ENCODE measurements at places on chromosomes 3 and 15. TPM values are rescaled to one million over a fixed set of nuclear protein-coding genes. Genes with fewer than 3 reads are reported as not detected.

SLC12A8 gene
- 17.3 TPM for total RNA-seq

GRCh38 chr3:191529992-191530391 lies 69.0 kb downstream of the PYDC2 start:
- no peak overlapping the region for H3K4me3 ChIP-seq
- no peaks in the 10 kb centered on the region for H3K36me3 ChIP-seq
- H3K27me3 ChIP-seq = no peaks in the 10 kb centered on the region

DNA sequence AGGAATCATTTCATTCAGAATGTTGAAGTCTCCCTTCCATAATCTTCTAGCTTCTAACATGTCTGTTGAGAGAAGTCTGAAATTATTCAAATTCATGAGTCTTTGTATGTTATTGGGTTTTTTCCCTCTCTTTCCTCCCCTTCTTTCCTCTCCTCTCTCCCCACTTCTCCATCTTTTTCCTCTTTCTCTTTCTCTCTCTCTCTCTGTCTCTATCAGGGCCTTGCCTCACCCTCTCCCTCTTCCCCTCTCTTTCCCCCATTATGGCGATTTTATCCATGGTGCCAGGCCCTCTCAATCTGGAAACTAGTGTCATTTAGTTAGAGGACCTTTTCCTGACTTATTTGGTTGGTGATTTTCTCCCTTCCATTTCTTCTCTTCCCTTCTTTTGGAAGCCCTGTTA lies 147.3 kb downstream of the SST start:
- no peak overlapping the region for H3K27ac ChIP-seq
- H3K36me3 ChIP-seq = no peaks in the 10 kb centered on the region
- H3K4me3 ChIP-seq = no peak overlapping the region
- no peaks in the 10 kb centered on the region for H3K27me3 ChIP-seq
- peaks cover 2% of the 10 kb centered on the region for H3K4me1 ChIP-seq

DNA sequence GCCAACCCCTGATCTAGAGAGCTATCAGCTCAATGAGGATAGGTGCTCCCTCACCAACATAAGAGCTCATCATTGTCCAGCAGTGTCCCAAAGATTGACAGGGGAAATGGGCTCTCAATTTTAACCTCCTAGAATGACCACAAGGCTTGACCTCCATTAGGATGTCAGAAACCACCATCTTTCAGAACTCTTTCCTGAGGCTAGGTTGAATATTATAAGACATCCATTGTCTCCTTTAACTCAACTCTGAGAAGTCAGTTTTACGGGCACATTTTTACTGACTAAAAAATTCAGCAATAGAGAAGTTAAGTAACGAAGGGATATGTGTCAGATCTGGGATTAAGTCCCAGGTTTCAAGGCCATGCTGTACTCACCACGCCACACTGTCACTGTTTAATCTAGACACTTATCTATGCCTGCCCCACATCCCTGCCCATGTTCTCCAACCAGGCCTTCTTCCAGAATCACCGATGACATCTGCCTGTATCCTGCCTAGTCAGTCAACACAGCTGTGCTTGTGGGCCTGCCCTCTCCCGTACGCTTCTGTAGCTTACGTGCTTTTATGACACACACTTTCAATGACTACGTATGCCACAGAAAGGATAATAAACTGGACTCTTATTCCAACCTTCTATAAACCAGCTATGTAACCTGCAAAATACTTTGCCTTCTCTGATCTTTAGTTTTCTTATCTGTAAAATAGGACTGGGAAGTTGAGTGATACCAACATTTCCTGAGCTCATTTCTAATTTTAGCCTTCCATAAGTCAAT lies 17.1 kb upstream of the MUC13 start:
- no peak for DNase-seq
- H3K36me3 ChIP-seq = no peaks in the 10 kb centered on the region
- H3K4me3 ChIP-seq = no peak overlapping the region
- no peak overlapping the region for H3K27ac ChIP-seq
- H3K27me3 ChIP-seq = no peaks in the 10 kb centered on the region

DNA sequence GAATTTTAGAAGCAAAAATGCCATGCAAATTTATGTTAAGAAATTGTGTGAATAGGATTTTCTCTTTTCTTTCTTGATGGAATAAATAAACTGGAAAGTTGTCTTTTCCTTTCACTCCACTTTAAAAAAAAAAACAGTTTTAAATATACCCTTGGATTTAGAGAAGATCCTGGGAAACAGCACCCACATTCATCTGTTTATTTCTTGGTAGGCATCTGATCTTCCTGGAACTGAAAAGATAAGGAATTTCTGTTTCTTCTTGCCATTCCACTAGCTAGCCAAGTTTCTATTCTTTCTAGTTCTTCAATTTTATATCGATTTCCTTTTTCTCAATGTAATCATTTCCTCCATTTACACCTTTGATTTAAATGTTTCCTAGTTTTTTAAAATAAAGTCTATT lies 420.8 kb downstream of the NAALADL2 start:
- no peaks in the 10 kb centered on the region for H3K4me1 ChIP-seq
- no peak overlapping the region for H3K27ac ChIP-seq
- no peak overlapping the region for H3K4me3 ChIP-seq
- H3K27me3 ChIP-seq = no peaks in the 10 kb centered on the region
- H3K36me3 ChIP-seq = no peaks in the 10 kb centered on the region
- DNase-seq = no peak

- H3K4me3 ChIP-seq = no peak overlapping the region
- DNase-seq = peak; percentile 62
- H3K4me1 ChIP-seq = peaks cover 10% of the 10 kb centered on the region
- no peak overlapping the region for H3K27ac ChIP-seq
- peaks cover 5% of the 10 kb centered on the region for H3K27me3 ChIP-seq
- no peaks in the 10 kb centered on the region for H3K36me3 ChIP-seq
Measured at GRCh38 chr15:74226761-74227540, 9.2 kb upstream of the CCDC33 start.

DNA sequence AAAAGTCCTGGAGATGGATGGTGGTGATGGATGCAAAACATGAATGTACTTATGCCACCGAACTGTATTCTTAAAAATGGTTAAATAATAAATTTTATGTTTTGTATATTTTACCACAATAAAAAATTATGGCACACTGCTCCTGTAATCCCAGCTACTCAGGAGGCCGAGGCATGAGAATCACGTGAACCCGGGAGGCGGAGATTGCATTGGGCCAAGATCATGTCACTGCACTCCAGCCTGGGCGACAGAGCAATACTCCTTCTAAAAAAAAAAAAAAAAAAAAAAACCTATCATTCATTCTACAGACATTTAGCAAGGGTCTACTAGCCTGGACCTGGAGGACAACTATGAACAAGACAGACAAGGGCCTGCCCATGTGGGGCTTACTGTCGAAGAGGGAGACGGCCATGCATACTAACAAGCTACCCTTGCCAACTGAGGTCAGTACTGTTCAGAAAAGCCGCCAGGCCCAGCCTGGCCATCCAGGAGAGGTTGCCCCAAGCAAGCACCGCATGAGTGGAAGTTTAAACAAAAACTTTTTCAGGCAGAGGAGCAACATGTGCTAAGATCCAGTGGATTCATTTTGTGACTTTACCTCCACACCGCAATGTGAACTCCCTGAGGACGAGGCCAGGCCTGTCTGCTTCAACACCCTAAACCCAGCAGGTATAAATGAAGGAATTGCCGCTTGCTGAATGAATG lies 2.8 kb upstream of the NEK4 start:
- no peak overlapping the region for H3K4me3 ChIP-seq
- H3K36me3 ChIP-seq = no peaks in the 10 kb centered on the region
- H3K27ac ChIP-seq = no peak overlapping the region
- H3K4me1 ChIP-seq = no peaks in the 10 kb centered on the region
- DNase-seq = no peak

GRCh38 chr3:152335273-152335672 lies 66.5 kb downstream of the MBNL1 start:
- no peaks in the 10 kb centered on the region for H3K36me3 ChIP-seq
- no peaks in the 10 kb centered on the region for H3K4me1 ChIP-seq
- H3K27me3 ChIP-seq = no peaks in the 10 kb centered on the region
- H3K27ac ChIP-seq = no peak overlapping the region
- DNase-seq = no peak
- no peak overlapping the region for H3K4me3 ChIP-seq

- no peak overlapping the region for H3K4me3 ChIP-seq
- H3K36me3 ChIP-seq = no peaks in the 10 kb centered on the region
- no peak overlapping the region for H3K27ac ChIP-seq
- no peak for DNase-seq
- no peaks in the 10 kb centered on the region for H3K4me1 ChIP-seq
Measured at GRCh38 chr3:6124875-6125274, 736.0 kb upstream of the GRM7 start.

DNA sequence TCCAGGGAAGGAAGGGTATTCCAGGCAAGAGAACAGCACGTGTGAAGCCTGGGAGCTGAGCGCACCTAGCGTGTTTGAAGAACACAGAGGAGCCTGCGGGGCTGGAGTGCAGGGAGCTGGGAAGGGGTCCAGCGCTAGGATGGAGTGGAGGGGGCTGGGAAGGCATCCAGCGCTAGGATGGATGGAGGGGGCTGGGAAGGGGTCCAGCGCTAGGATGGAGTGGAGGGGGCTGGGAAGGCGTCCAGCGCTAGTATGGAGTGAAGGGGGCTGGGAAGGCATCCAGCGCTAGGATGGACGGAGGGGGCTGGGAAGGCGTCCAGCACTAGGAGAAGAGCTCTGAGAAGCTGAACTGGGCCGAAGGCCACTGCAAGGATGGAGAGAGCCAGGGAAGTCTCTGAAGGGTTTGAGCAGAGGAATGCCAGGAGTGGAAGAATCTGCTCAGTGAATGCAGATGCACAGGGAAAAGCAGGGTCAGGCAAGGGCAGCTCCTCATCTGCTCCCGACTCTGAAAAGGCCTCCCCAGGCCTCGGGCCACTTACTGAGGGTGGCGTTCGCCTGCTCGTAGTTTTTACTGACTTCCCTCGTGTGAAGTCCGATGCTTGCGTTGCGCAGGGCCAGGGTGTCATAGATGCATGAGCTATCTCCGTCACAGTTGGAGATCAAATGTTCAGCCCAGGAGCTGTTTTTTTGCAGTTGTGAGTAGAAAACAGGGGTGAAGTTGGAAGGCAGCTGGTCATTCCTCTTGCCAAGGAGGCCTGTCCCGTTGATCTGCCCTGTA lies 39.8 kb downstream of the MUC20 start:
- peak; percentile 35 for DNase-seq
- no peak overlapping the region for H3K27ac ChIP-seq
- H3K4me1 ChIP-seq = no peaks in the 10 kb centered on the region
- no peaks in the 10 kb centered on the region for H3K27me3 ChIP-seq
- H3K36me3 ChIP-seq = no peaks in the 10 kb centered on the region

DNA sequence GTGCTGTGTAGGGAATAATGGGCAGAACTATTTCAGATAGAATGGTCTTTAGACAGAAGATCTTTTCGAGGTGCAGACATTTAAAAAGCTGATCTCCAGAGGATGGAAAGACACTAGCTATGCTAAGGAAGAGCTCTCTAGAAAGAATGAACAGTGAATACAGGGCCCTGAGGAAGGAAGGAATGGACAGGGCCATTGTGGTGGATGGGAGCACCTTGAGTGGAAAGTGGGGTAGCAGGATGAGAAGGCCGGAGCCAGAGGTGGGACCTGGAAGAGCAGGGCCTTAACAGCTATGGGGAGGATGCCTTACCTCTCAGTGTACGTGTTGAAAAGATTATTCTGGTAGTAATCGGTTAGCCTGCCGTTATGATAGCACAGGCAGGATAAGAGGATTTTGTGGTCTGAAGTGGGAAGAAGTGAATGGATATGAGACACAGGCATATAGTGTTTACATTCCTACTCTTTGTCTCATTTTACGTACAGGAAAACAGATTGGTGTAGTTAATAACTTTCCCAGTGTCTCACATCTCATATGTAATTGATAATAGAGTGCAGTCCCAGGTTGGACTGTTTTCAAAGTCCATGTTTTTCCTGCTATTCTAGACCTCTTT lies 172.4 kb downstream of the KLHL25 start:
- peaks cover 12% of the 10 kb centered on the region for H3K4me1 ChIP-seq
- H3K36me3 ChIP-seq = peaks cover 48% of the 10 kb centered on the region
- no peaks in the 10 kb centered on the region for H3K27me3 ChIP-seq
- no peak for DNase-seq
- no peak overlapping the region for H3K27ac ChIP-seq

- DNase-seq = peak; percentile 44
- no peaks in the 10 kb centered on the region for H3K36me3 ChIP-seq
- H3K4me1 ChIP-seq = no peaks in the 10 kb centered on the region
- no peak overlapping the region for H3K27ac ChIP-seq
- H3K4me3 ChIP-seq = no peak overlapping the region
Measured at GRCh38 chr3:43872301-43872700, 181.6 kb downstream of the ABHD5 start.

Measured in endodermal cell (in vitro differentiated cells).